ENCODE measurements at places on chromosomes 2 and 18. TPM values are rescaled to one million over a fixed set of nuclear protein-coding genes. Genes with fewer than 3 reads are reported as not detected.

DNA sequence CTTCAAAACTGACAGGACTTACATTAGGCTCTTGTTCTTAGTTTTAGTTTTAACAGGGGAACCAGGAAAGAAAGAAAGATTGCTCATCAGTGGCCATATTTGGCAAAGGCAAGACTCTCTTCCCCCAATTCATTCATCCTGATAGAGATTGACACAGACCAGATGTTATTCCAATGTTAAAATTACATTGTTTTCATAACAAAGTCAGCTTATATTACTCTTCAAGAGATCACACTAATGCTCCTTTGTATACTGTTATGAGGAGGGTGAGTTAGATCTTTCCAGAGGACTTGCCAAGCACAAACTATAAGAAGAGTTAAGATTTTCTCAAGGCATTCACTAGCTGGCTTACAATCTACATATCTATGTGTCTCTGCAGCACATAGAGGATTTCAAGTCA is 252.1 kb downstream of the SLC8A1 start:
- no peak for DNase-seq

Gene ADD2
- polyA plus RNA-seq = not detected

Gene PSTPIP2
- 4.6 TPM for polyA plus RNA-seq

DNA sequence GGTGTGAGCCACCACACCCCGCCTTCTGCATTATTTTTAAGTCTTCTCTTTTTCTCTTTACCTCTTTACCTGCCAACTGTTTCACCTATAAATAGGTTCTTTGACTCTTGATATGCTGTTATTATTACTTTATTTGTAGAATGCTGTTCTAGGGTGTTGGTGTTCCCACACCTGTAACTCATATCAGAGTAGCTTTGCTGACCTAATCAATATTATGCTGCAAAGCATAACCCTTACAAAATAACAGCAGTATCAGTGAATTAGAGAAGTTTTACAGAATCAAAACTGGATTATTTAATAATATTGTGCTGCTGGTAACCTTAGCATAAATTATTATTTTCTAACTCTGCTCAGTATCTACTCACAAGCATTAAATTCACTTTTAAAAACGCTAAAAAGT is 161.5 kb downstream of the FIGN start:
- no peak for DNase-seq

- DNase-seq = no peak
Observed at GRCh38 chr2:198129609-198130008, 325.2 kb downstream of the PLCL1 start.

All from small intestine (tissue), 16 donors.